Left colon (tissue), 2 donors: ENCODE measurements at places on chromosomes 4 and X.
A peak's percentile ranks its signal among the peaks of the same experiment; 100 is the strongest.

DNA sequence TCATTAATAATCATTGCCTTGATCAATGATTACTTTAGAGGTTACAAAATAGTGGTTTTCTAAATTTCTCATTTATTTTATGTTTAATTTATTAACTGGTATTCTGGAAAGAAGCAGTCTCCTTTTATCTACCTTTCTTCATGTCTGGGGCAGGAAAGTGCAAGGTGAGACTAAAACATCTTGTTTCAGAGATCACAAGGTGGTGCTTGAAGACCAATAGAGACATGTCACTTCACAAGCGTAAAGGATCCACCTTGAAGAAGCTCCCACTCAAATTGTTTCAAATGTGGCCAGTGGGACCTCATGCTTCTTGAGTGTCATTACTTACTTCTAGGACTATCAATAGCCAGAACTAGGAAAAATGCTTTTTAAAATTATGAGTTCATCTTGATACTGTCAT, 1568.7 kb downstream of the RPA4 start:
- DNase-seq = no peak

- DNase-seq = no peak
These were observed 418.0 kb downstream of the NLGN4X start for GRCh38 chrX:5810636-5811035.

DNA sequence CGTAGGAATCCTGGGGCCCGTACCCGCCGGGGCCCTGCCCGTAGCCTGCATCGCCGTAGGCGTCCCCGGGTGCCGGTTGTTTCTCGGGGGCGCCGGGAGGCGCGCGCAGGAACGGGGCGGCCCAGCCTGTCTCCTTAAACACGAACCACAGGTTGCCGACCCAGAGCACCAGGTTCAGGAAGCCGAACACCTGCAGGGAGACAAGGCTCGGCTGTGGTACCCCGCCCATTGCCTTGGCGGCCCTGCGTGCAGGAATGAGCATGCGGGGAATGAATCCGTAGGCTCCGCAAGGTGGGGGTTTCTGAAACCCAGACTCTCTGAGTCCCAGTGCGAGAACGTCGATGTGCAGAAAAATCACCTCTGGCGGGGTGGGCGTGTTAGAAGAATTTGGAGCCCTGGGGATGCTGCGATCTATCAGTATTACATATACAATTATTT, 5.4 kb upstream of the PRICKLE3 start:
- no peak for DNase-seq

DNA sequence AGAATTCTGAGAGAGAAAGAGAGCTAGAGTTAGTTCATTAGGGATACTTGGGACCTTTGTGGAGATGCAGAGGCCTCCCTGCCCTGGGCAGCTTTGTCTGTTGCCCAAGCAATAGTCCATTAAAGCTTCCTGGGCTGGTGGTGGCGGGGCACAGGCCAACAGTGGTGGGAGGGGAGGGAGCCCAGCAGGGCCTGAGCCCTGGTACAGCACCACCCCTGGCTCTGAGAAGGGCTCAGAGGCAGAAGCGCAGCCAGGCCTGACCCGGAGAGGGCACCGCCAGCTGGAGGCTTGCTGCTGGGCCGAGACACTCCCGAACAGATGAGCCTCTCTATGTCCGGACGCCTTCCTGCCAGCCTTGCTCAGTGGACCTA, 65.3 kb downstream of the EFNB1 start:
- DNase-seq = no peak

GRCh38 chr4:3201718-3202702, 46.9 kb upstream of the MSANTD1 start:
- peak; percentile 41 for DNase-seq

DNA sequence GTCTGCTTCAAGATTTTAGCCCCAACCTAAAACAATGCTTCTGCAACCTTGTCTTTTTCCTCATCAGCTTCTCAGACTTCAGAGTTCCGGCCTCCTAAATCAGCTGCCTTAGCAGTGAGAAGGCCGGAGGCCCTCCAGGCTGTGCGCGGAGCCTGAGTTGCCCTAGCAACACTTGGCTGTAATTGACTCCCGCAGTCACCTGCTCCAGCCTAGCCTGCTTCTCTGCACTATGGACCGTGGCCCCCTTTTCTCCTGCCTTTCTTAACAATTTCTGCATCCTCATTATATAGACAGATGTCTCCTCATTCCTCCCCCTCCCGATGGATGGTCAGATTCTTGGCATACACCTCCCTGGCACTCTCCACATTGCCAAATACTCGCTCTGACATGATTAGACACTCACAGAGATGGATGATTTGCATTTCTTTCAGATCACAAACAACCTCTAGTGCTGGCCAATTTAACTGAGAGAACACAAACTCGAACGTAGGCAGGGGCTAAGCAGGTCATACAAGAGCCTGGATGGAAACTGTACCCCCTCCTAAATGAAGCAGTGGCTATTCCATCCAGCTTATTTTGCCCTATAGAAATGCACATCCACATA, 9.5 kb upstream of the HUWE1 start:
- DNase-seq = no peak

DNA sequence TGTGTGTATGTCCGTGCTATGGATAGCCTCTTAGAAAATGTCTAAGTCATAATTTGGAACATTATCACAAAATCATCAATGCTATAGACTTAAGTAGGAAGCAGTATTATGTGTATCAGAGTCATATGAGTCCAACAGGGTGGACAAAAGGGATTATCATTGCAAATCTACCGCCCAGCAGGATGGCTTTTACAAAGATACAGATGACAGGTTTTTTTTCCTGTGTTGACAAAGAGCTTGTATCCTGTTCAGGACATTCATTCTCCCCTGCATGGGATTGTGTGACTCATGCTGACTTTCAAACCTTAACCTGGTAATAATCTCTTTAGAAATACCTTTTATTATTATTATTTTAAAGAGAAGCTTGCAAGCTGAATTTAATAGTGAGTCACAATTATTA, 310.3 kb upstream of the GNPDA2 start:
- no peak for DNase-seq

DNA sequence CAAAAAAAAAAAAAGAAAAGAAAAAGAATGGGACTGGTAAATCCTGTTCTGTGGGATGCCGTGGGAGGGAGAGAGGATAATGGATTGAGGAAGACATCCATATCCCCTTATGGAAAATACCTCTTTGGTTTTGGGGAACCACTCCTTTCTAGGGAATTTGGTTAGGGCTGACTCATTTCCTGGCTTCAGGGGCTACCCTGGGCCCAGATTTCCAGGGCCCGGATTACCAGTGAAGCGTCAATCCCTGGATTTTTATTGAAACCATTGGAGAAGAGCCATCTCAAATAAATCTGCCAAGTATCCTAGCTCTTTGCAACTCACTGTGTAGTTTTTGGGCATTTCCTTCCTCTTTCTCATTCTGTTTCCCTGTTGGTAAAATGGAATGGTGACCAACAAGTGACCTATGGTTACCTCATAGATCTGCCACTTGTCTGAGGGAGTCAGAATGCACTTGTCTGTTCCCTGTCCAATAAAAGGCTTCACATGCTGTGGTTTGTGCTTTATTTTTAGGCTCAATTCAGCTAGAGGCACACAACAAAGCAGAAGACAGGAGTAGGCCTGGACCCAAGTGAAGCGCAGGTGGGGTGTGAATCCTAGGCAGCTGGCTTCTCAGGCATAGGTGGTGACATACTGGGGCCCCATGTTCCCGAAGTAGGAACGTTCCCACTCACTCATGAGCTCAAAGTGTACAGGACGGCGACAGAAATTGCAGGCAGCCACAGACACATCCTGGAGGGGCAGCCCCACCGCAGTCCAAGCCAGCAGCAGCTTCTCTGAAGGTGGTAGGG, 8.6 kb downstream of the APEX2 start:
- no peak for DNase-seq

- DNase-seq = no peak
These were observed 182.6 kb downstream of the RTL9 start for GRCh38 chrX:110541266-110541665.

GRCh38 chr4:168837922-168838321, 172.1 kb downstream of the CBR4 start:
- no peak for DNase-seq

- DNase-seq = peak; percentile 47
These were observed 797 bp downstream of the PKD2 start for GRCh38 chr4:88008122-88008742.

GRCh38 chrX:44071847-44072551, 98.8 kb upstream of the NDP start:
- no peak for DNase-seq

GRCh38 chrX:7993873-7994272, 66.7 kb upstream of the PNPLA4 start:
- no peak for DNase-seq

- DNase-seq = no peak
These were observed 16.7 kb downstream of the OPHN1 start for GRCh38 chrX:68416592-68416991.

DNA sequence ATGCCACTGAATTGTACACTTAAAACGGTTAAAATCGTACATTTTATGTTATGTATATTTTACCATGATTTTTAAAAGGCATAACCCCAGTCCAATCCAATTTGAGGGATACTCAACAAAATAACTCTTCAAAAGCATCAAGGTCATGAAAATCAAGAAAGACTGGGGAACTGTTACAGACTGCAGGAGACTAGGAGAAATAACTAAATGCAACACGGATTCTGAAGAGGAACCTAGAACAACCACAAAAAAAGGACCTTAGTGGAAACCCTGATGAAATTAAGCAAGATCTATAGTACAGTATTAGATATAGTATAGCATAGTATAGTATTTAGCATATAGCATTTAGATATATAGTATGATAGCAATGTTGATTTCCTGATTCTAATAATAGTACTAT, 26.8 kb downstream of the SH3KBP1 start:
- DNase-seq = no peak

GRCh38 chrX:118249146-118249545, 96.8 kb upstream of the WDR44 start:
- DNase-seq = no peak
